Activated T-helper 9 cell treated with anti-CD3 and anti-CD28 coated beads, Interleukin-2, amount 50 U/mL, for 16 hours (primary cell): ENCODE measurements at places on chromosomes 16 and 17.

GRCh38 chr17:42806249-42806648, 7.6 kb downstream of the CNTD1 start:
- DNase-seq, result no peak

DNA sequence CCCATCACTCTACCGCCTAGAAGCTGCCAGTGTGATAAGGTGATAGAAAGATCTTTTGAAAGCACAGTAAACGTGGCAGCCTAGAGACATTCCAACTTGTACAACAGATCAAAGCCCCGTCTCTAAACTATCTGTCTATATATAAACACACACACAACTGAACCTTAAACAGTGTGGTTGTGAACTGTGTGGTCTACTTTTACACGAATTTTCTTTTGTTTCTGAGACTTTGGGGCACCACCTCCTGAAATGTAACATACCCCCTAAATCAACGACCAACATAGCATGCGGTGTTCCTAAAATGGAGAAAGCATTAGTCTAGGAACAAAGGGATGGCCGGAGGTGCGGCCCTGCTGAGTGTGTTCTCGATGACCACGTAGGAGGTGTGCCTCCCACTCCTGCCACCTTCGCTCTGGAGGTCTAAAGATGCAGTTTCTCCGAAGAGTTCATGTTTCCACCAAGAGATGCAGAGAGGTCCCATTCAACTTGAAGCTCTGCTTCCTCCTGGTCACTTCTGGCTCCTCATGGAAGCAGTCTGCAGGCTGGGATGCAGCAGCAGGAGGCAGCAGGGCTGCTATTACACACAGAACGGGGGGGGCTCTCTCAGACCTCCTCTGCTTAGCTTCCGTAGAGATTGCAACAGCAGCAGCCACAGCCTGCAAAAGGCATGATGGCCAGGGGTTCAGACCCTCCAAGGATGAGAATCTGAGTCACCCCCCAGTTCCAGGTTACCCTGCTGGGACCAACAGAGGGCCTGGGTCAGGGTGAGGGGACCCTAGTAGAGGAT, 22.6 kb upstream of the USP10 start:
- no peak for DNase-seq

DNA sequence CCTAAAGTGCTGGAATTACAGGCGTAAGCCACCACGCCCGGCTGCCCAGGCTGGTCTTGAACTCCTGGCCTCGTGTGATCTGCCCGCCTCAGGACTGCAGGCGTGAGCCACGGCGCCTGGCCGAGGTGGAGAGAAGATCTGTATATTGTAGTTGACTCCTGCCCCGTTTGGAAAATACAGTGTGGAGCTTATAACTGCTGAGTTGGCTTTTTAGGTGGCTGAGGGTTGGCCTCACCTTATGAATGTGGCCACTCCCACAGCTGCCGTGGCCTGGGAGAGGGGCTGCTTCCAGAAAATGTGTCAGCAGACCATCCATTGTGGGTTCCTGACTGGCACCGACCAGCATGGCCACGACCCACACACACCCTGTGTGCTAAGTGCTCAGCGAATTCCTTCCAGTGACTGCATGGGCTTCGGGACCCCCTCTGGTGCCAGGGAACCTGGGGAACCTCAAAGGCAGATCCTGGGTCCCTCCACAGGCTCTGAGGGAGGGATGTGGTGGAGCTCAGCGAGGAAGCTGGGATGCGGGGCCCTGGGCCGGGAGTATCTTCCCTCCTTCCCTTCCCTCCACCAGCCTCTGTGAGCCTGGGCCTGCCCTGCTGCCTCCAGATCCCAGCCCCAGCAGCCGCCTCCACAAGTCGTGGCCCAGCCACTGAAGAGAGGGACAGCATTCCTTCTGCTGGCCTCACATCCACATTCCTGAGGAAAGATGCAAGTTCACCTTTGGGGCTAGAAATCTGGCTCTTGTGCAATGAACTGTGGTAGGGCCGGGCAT, 10.9 kb upstream of the RAB11FIP3 start:
- no peak for DNase-seq

GRCh38 chr16:50017553-50017952, 7.5 kb upstream of the CNEP1R1 start:
- DNase-seq, result no peak

GRCh38 chr16:15464401-15465186, 30.2 kb downstream of the BMERB1 start:
- no peak for DNase-seq
